ENCODE measurements at places on chromosomes 6 and 20.

GRCh38 chr20:17660667-17661066, 21.4 kb downstream of the RRBP1 start:
- no peak for DNase-seq

GRCh38 chr20:2468581-2469407, 1.8 kb downstream of the SNRPB start:
- no peak for DNase-seq

DNA sequence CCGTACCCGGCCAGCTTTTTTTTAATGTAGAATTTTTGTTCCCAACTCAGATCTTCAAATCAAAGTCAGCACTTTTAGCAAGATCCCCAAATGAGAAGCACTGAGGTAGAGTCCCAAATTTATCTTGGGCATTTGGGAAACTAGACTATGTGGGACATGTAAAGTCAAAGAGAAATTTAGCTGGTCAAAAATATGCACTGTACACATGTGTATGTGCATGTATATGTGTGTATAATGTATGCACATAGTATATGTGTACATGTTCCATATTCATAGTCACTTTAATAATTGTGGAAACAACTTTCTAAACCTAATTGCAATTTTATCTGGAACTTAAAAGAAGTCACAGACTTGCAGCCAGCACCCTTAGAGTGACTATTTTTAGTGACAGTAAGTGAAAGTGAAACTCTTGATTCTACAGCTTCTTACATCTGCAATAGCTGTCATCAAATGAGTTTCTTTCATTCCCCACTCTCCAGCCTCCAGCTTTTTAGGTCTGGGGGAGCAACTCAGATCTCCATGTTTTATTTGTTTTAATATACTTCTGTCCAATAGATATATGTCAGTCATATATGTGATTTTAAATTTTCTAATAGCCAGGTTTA, 53.6 kb downstream of the CDC40 start:
- DNase-seq, result no peak

GRCh38 chr20:48776306-48776705, 51.5 kb downstream of the PREX1 start:
- DNase-seq, result peak; percentile 79

GRCh38 chr6:168583821-168584220, 142.8 kb downstream of the SMOC2 start:
- no peak for DNase-seq

DNA sequence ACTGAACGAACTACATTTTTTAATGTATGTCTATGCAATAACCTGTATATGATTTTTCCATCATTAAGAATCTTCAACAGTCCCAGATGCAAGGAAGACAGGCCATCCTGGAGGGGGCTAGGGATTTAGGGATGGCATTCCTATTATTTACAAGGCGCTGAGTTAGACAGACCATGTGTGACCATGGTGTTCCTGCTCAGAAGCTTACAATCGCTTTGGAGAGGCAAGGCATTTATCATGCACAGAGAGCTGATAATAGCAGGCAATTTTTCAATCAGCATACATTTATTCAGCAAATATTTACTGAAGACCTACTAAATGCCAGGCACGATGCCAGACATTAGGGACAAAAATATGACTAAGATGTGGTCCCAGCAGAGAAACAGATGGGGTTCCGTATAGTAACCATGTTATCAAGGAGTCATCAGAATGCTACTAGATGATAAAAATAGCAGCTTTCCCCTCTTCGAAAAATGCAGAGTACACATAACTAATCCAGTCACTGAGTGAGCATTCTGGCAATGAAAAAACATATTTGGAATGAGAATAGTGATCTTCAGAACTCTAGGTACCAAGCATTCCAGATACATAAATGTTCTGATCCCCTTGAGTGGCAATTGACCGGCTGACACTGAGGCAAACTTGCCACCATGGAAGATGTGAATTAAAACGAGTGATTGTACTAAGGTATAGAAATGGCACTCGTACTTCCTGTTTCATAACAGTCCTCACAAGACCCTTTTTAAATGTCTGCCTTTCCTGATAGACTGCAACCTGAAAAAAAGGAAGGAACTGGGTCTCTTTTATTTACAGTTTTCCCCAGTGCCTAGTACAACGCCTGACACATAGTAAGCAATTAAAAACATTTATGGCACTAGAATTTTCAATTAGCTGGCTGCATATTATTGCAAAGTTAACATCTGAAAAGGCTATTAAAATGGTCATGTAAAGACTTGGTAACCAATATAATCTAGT, 135.7 kb downstream of the ATXN1 start:
- DNase-seq, result no peak

DNA sequence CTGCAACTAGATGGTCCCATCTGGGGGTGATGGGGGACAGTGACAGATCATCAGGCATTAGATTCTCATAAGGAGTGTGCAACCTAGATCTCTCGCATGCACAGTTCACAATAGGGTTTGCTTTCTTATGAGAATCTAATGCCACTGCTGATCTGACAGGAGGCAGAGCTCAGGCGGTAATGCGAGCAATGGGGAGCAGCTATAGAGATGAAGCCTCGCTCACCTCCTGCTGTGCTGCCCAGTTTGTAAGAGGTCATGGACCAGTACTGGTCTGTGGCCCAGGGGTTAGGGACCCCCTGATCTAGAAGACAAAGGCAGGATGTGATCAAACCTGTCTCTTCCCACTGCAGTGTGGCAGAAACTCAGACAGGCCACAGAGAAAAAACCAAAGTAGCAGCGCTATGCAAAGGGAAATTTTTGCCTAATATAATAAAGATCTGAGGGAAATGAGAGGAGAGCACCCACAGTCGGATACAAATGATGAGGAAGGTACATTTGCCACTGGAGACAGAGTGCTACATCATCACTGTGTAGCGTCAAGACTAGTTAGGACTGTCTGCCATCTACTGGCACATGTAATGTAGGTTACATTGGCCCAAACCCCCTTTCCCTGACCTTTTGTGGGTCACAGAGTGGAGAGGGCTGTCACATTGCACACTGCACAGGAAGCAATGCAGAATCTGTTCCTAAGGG, 4.1 kb upstream of the LY86 start:
- no peak for DNase-seq

- DNase-seq, result no peak
These were observed 302.4 kb upstream of the POU3F2 start for GRCh38 chr6:98532004-98532403.

GRCh38 chr6:9921366-9921765, 493.5 kb downstream of the TFAP2A start:
- DNase-seq, result no peak

- DNase-seq, result no peak
These were observed 33.1 kb upstream of the CHRNA4 start for GRCh38 chr20:63394069-63394919.

DNA sequence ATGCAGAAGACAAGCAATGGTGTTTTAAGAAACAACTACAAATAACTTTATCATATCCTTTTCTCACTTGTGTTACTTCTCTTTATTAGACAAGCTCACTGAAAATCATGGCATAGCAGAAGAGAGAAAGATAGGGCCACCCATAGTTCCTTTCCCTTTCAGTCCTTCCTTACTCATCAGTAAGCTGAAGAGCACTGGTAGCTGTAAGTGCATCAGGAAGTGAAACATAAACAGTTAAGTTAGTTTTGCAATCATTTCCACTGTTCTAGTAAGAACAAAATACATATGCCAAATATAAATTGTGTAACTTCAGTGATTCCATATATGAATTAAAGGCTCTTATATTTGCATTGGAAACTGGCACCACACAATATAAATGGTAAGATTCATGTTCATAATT, 220.1 kb downstream of the HACE1 start:
- DNase-seq, result no peak

DNA sequence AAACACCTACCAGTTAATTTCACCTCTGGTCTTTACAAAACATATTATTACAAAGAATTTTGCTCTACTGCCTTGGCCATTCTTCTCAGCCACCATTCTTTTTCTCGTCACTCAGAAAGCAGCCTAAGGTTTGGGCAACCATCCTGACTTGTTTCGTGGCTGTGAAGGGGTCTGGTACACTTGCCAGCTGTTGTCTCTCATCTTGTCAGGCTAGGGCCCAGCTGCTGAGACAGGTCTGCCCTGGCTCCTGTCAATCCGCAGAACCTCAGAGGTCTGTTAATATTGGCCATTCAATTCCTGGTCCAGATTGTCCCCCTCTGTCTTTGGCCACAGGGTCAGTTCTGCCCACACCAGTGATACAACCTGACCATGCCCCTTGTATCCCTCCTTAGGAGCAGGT, 197.7 kb downstream of the UBE3D start:
- no peak for DNase-seq

- no peak for DNase-seq
These were observed 138.0 kb upstream of the RREB1 start for GRCh38 chr6:6969761-6970223.

DNA sequence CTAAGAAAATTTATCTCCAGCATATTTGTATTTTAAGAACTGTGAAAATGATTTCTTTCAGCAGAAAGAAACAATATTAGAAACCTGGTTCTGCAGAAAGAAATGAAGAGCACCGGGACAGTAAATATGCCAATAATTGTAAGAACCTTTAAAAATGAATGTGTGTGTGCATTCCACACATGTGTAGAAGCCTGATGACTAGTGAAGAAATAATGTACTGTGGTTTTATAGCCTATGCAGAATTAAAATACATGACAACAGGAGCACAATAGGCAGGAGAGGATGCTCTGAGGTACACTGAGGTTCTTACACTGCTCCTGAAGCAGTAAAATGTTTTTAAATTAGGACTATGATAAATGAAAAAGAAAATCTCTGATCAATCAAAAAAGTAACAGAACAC, 48.9 kb downstream of the SNX14 start:
- DNase-seq, result no peak

GRCh38 chr6:94175465-94175864, 756.1 kb upstream of the EPHA7 start:
- no peak for DNase-seq

DNA sequence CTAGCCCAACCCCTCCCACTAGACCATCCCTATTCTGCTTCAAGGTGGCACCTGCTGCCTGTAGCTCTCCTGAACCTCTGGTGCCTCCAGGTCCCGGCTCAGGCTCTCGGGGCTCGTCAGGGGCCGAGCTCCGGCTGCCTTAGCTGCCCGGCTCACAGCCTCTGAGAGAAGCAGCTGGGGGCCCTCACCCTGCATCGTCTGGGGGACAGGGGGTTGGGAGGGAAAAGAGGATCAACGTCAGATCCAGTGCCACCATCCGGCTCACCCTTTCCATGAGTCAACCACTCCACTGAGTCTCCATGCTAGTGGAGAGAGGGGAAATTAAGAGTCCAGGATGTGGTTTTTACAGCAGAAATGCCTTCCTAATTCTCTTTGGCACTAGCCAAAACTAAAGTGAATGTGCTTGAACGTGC, 13.0 kb downstream of the BAG6 start:
- DNase-seq, result no peak

- DNase-seq, result no peak
These were observed 685.5 kb upstream of the CITED2 start for GRCh38 chr6:140059947-140060346.

- DNase-seq, result no peak
These were observed 664.9 kb upstream of the CITED2 start for GRCh38 chr6:140039364-140039763.

- DNase-seq, result peak; percentile 17
These were observed 28.3 kb downstream of the MRS2 start for GRCh38 chr6:24431045-24431451.
